T-cell (primary cell): ENCODE measurements at places on chromosomes 5 and 9. TPM values are rescaled to one million over a fixed set of nuclear protein-coding genes. Genes with fewer than 3 reads are reported as not detected.

GRCh38 chr5:13985731-13986418 lies 41.4 kb upstream of the DNAH5 start:
- H3K4me1 ChIP-seq, result no peaks in the 10 kb centered on the region
- no peak for DNase-seq
- H3K27me3 ChIP-seq, result no peaks in the 10 kb centered on the region
- H3K4me3 ChIP-seq, result no peak overlapping the region

The PSD2 gene
- 0.09 TPM for total RNA-seq

The PCDHGB3 gene
- total RNA-seq, result 0.62 TPM

- H3K36me3 ChIP-seq, result no peaks in the 10 kb centered on the region
- no peak overlapping the region for H3K4me3 ChIP-seq
- no peaks in the 10 kb centered on the region for H3K27me3 ChIP-seq
- DNase-seq, result no peak
These were observed 278.2 kb downstream of the BRINP1 start for GRCh38 chr9:119091074-119091473.

GRCh38 chr9:81103597-81104471 lies 585.5 kb downstream of the TLE1 start:
- no peaks in the 10 kb centered on the region for H3K36me3 ChIP-seq
- no peak overlapping the region for H3K27ac ChIP-seq
- no peaks in the 10 kb centered on the region for H3K4me1 ChIP-seq
- H3K27me3 ChIP-seq, result no peaks in the 10 kb centered on the region
- no peak for DNase-seq

The NNT gene
- total RNA-seq, result 52.6 TPM

DNA sequence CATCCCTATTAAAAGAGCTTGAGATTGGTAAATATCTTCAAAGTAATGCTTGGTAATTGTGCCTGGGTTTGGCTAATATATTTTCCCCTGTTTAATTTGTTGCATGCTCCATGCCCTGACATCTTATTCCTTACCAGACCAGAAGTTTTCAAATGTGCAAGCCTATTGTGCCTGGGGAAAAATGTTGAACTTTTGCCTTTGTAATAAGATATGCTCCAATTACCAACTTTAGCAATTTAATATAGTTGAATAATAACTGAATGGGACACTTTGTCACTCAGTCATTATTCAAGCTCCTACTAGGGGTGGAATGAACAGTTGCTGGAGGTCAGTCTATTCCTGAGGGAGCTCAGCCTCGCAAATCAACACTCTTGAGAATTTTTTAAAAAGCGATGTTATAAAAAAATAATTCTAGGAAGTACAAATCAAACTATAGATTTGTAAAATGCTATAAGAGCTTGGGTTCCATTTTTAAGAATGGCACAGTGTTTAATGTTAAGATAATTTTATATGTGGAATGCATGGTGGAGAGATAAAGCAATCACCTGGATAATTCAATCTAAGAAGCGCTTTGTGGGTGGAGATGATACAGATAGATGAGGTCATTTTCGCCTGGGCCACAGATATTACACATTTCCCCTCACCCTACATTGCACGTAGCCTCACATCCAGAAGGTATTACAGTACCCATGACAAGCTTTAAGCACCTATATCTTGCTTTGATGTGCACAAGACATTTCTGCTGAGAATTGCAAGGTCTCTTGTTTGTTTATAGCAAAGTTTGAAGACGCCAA lies 231.8 kb downstream of the PIK3R1 start:
- H3K4me1 ChIP-seq, result no peaks in the 10 kb centered on the region
- H3K4me3 ChIP-seq, result no peak overlapping the region
- DNase-seq, result no peak
- no peaks in the 10 kb centered on the region for H3K27me3 ChIP-seq
- H3K36me3 ChIP-seq, result no peaks in the 10 kb centered on the region

The SPINK14 gene
- total RNA-seq, result not detected
